Stimulated activated naive CD8-positive, alpha-beta T cell treated with anti-CD3 and anti-CD28 coated beads, Interleukin-15, Interleukin-2, amounts not matched to agents 100 U/mL and 50 U/mL, for 24 hours (primary cell): ENCODE measurements at places on chromosomes 13 and 19.

DNA sequence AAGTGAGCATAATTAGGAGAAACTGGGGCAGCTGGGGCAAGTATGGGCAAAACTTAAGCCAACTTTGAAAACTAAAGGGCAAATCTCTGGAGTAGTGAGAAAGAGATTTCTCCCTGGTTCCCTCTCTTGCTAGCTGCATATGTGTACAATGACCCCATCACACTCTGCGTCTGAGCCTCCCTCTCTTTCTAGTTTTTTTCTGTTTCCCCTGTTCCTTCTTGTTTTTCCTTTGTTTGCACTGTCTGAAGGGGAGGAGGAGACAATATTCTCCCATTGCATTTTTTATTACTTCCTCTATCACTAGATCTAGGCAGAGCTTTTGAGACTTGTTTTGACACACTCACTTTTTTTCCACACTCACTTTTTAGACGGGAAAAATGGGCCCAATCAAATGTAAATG, 11.2 kb upstream of the CLDN10 start:
- DNase-seq: no peak

GRCh38 chr19:18453269-18454024, 15.5 kb upstream of the ISYNA1 start:
- DNase-seq: no peak

GRCh38 chr19:12137221-12137940, 2.8 kb downstream of the ZNF20 start:
- DNase-seq: peak; percentile 26

DNA sequence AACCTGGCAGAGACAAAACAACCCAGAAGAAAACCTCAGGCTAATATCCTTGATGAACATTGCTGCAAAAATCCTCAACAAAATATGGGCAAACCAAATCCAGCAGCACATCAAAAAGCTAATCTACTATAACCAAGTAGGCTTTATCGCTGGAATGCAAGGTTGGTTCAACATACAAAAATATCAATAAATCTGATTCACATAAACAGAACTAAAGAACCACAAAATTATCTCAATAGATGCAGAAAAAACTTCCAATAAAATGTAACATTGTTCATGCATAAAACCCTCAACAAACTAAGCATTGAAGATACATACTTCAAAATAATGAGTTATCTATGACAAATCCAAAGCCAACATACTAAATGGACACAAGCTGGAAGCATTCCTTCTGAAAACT, 8.8 kb downstream of the ZNF724 start:
- DNase-seq: no peak

GRCh38 chr13:78022164-78022877, 103.7 kb upstream of the EDNRB start:
- DNase-seq: peak; percentile 44

DNA sequence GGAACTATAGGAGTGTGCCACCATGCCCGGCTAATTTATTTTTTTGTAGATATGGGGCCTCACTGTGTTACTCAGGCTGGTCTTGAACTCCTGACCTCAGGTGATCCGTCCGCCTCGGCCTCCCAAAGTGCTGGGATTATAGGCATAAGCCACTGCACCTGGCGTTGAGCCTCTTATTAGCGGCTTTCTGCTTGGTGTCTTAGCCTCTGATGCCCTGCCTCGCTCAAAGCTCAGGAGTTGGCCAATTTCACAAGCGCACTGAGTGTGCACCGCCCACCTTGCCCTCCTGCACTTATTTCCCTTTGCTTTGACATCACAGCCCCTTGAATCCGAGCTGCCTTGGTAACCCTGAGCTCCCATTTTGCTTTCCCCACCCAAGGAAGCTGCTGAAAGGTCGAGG, 10.1 kb downstream of the YIPF2 start:
- DNase-seq: no peak

GRCh38 chr19:52993342-52994178, 20.2 kb upstream of the ERVV-1 start:
- DNase-seq: peak; percentile 75

DNA sequence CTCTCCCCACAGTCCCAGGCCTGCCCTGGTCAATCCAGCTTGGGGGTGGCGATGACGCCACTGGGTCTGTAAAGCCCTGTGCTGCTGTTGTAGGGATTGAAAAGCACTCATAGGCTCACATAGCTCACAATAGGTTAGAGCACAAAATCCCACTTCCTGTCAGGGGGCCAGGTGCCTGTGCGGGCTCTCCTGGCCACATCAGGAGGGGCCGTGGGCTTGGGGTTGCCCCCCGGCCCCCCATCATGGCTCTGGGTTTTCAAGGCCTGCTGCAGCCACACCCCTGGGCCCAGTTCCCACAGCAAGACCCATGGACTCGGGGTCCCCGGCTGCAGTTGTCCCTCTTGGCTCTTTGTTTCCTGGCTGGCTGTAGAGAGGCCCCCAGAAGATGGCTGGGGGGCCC, 62.9 kb downstream of the SMARCA4 start:
- no peak for DNase-seq

GRCh38 chr19:29812080-29812880, 489 bp downstream of the CCNE1 start:
- DNase-seq: peak; percentile 32

- DNase-seq: peak; percentile 26
Observed at GRCh38 chr19:48271531-48272151, 1.8 kb downstream of the ZNF114 start.

DNA sequence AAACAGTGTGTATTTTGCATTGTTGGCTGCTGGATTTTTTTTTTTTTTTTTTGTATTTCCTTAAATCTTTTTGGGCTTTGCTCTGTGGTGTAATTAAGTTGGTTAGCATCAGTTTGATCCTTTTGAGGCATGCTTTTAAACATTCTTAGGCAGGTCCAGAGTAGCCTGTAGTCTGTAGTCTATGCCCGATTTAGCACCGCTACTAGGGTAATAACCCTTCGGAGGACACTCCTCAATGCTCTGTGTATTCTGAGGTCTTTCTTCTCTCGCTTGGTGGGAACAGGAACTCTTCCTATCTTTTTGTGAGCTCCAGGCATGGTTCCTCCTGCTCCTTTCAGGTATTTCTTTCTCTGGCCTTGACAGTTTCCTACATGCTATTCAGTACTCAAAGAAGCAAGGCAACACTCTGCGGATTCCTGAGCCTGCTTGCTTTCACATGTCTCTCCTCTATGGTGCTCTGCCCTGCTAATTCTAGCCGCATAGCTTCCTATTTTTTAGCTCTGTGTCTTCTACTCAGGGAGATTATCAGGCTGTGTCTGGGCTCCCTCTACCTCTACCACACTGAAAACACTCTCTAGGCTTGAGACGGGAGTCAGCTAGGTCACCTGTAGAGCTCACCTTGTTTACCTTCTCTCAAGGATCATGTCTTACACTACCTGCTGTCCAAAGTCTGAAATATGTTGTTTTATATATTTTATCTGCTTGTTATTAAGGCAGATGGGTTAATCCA, 195.1 kb downstream of the NDFIP2 start:
- DNase-seq: no peak

- DNase-seq: no peak
Observed at GRCh38 chr13:47112205-47112902, 215.5 kb upstream of the HTR2A start.

GRCh38 chr19:29681422-29682235, 16.4 kb downstream of the PLEKHF1 start:
- no peak for DNase-seq

DNA sequence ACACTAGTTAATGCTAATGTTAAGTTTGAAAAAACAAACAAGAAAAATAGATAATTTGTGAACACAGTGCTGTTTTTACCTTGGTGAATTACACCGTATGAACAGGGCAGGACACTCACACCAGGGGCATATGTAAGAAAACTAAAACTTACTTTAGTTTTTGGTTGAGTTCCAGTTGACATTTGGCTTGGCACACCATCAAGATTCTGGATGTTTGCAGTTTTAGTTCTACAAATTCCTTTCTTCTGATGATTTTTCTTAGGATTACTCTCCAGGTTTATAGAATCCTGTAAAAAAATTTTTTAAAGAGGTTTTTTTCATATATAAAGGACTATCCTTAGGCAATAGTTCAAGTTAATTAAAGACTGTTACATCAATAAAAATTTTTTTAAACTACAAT, 238.5 kb upstream of the STARD13 start:
- no peak for DNase-seq

- no peak for DNase-seq
Observed at GRCh38 chr13:62035981-62036380, 620.3 kb upstream of the PCDH20 start.

DNA sequence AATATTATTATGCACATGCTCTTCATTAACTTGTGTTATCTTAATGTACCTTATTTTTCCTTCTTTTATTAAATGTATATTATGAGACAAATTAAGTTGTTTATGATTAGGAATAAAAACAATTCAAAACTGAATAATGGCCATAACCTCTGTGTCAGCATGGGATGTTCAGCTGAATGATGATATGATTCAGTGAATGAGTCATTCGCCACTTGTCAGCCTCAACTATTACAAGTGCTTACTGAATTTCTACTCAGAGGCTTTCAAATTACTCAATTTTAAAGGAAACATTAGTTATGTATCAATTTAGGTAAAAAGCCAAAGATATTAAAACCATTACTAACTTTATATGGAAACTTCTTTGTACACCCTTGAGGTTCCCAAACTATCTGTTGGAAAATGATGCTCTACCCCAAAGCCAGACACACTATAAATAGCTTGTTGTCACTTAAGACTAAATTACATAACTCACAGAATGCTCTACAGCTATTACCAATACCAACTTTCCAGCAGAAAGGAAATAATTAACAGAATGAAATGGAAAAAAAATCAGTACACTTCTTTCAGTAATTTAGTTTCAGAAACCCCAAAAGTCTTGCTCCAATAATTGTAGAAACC, 14.4 kb downstream of the LIG4 start:
- no peak for DNase-seq

GRCh38 chr13:44107357-44108121, 227.8 kb downstream of the LACC1 start:
- no peak for DNase-seq

DNA sequence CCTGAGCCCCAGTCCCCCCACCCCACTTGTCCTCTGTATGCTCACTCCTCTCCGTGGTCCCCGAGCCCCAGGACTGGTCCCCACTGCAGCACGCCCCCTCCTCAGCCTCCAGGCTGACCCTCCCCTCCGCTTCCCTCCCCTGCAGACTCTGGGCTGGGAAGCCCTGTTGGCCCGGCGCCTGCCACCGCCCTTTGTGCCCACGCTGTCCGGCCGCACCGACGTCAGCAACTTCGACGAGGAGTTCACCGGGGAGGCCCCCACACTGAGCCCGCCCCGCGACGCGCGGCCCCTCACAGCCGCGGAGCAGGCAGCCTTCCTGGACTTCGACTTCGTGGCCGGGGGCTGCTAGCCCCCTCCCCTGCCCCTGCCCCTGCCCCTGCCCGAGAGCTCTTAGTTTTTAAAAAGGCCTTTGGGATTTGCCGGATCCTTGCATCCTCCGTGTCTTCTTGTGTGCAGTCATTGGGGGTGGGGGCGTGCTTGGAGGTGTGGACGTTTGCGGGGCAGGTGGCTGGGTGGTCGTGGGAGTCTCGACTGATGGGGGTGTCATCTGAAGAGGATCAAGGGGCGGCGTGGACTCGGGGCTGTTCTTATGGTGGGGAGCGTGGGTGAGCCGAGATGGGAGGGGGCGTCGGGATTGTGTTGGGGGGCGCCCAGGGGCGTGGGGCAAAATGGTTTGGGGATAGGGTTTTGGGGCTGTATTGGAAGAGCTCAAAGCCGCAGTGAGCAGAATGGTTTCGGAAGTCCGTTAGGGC, 3.5 kb downstream of the PTGER1 start:
- DNase-seq: no peak

DNA sequence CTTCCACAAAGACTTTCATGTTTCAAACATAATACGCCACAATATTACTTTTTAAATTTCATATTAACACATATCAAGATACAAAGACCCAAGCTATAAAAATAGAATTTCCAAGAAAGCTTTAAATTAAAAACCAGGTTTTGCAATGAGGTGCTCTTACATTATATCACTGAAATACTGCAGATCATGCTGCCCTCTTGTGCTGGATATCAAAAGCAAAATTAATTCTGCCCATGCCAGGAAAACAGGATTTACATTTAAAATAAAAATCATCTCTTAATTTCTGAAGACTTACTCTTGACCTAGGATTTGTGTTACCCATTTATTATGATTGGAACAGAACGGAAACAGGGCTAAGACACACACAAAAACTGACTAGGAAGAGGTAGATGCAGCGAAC, 145.0 kb downstream of the ABCC4 start:
- no peak for DNase-seq

GRCh38 chr13:30116379-30116778, 191.0 kb downstream of the KATNAL1 start:
- no peak for DNase-seq

DNA sequence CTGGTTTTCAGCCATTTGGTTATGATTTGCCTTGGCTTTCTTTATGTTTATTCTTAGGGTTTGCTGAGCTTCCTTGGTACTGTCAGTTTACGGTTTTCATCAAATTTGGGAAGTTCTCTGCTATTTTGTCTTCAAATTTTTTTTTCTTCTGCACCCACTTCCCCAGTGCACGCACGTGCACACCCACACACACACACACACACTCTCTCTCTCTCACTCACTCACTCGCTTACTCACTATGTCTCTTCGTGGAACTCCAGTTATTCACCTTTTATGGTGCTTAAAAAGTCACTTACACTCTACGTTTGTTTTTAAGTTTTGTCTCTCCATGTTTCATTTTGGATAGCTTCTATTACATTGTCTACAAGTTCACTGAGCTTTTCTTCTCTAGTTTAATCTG, 7.1 kb downstream of the AKAP11 start:
- DNase-seq: peak; percentile 33

DNA sequence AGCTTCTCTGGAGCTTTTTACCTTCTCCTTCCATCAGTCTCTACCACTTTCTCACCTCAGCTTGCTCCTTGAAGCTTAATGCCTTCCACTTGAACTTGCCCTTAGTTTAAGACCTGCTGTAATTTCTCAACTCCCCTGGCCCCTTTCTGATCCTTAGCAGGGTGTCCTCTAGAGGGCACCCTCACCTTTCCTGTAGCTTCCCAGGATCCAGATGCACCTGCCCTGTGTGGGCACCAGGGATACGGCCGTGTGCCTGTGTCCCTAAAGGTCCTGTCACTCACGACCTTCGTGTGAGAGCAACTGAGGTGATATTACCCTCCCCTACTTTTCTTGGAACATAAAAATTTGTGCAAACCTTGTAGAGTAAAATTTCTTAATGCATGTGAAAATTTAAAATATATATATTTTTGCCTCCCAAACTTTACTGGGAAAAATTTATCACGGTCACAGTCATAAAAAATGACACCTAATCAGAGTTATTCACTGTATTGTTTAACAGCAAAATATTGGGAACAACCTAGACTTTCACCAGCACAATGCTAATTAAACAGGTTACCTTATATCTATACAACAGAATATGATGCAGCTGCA, 46.4 kb downstream of the PSG3 start:
- DNase-seq: peak; percentile 8

GRCh38 chr19:29675120-29675649, 9.9 kb downstream of the PLEKHF1 start:
- DNase-seq: no peak

DNA sequence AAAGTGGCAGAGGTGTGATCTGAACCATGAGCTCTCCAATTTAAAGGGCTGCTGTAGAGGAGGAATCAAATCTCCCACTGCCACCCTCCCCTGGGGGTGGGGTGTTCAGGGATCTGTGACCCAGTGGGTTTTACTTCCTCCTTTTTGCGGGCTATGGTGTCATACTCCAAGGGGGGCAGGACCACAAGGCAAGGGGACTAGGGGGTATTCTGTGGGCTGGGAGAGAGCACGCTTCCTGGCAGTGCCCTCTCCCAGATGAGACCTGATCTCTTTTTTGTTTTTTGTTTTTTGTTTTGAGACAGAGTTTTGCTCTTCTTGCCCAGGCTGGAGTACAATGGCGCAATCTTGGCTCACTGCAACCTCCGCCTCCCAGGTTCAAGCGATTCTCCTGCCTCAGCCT, 10.3 kb downstream of the PLD3 start:
- DNase-seq: peak; percentile 8

GRCh38 chr13:106858903-106859532, 291.1 kb upstream of the ARGLU1 start:
- no peak for DNase-seq
